NCI-H1930 (cell line): ENCODE measurements at places on chromosomes 2 and 18.

DNA sequence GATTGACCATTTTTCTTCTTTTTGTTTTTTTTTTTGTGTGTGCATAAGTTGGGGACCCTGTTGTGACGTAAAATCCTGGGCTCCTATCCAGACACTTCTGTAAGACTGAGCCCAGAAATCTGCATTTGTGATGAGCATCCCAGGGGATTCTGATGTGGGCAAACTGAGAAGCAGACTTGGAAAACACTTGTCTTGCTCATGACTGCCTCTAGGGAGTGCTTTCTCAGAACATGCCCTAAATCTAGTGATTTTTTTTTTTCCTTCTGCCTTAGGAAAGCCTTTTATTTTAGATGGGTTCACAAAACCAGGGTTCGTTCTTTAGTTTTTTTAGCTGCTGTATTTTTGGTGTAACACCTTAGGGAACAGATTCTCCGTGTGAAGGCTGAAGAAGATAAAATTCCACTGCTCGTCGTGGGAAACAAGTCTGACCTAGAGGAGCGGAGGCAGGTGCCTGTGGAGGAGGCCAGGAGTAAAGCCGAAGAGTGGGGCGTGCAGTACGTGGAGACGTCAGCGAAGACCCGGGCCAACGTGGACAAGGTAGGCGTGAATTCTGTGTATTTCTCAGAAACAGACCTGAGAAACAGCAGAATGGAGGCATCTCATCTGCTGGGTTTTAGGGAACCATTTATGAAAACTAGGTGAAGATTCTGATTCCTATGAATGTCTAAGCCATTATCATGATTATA lies 36.7 kb downstream of the RALB start:
- DNase-seq, result no peak

GRCh38 chr18:39450958-39451357 lies 1885.4 kb upstream of the CELF4 start:
- DNase-seq, result no peak

GRCh38 chr2:31207790-31208189 lies 9.5 kb downstream of the CAPN14 start:
- no peak for DNase-seq

DNA sequence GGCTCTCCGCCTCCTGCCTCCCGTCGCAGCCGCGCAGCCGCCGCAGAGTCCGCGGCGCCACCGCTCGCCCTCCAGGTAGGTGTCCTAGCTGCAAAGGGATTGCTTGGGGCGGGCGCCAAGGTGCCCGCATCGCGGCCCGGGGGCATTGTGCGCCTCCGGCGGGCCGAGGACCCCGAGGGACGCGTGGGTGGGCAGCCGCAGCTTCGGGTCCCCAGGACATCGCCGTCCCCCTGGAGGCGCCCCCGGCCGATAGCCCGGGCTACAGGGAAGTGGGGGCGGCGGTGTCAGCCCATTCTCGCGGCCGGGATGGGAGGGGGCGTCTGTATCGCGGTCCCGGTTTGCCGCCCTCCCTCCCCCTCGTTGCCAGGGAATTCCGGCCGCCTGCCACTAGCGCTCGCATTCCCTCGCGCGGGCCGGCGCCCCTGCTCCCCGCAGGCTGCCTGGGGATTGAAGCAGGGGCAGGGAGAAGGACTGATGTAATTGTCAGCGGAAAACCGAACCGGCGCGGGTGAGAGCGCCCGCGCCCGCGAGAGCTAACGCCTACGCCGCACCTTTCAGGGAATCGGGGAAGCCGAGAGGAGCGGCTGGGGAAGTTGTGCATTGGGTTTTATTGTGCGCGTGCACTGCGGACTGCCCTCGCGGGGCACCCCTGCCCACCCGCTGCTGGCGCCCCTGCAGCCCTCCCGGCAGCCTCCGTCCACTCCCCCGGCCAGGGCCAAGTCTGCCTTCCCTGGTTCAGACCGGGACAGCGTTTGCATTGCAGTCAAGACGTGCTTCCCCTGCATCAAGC lies 483 bp downstream of the OSBPL6 start:
- DNase-seq, result peak; percentile 35

GRCh38 chr2:70753902-70754301 lies 14.1 kb downstream of the ADD2 start:
- DNase-seq, result no peak

DNA sequence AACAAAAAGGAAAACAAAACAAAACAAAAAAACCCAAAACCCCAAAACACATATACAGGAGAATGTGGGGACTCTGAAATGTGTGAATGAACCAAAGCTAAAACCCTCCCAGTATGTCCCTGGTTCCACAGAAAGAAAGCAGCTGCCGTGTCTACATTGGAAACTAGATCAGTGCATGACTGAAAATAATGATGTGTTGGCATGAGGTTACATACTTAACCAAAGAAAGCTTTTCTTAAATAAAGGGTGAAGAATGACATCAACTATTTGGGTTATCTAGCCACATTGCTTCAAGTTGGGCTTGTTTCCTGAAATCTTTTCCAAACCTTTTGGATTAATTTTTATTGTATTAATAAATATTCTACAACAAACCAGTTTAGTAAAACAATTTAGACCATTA lies 91.9 kb upstream of the FN1 start:
- no peak for DNase-seq

- DNase-seq, result no peak
These were observed 73.3 kb upstream of the NT5C1B start for GRCh38 chr2:18662689-18663088.

GRCh38 chr2:26428846-26429245 lies 27.1 kb downstream of the DRC1 start:
- no peak for DNase-seq

DNA sequence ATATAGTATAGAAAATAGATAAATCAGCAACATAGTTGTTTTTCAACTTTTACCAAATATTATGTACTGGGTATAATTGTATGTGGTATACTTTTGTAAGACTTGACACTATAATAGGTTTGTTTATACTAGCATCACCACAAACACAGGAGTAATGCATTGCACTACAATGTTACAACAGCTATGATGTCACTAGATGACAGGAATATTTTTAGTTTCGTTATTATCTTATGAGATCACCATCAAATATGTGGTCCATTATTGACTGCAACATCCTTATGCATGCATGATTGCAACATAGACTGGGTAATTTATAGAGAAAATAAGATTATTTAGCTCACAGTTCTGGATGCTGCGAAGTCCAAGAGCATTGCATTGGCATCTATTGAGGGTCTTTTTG lies 678.4 kb upstream of the ZNF804A start:
- DNase-seq, result no peak

DNA sequence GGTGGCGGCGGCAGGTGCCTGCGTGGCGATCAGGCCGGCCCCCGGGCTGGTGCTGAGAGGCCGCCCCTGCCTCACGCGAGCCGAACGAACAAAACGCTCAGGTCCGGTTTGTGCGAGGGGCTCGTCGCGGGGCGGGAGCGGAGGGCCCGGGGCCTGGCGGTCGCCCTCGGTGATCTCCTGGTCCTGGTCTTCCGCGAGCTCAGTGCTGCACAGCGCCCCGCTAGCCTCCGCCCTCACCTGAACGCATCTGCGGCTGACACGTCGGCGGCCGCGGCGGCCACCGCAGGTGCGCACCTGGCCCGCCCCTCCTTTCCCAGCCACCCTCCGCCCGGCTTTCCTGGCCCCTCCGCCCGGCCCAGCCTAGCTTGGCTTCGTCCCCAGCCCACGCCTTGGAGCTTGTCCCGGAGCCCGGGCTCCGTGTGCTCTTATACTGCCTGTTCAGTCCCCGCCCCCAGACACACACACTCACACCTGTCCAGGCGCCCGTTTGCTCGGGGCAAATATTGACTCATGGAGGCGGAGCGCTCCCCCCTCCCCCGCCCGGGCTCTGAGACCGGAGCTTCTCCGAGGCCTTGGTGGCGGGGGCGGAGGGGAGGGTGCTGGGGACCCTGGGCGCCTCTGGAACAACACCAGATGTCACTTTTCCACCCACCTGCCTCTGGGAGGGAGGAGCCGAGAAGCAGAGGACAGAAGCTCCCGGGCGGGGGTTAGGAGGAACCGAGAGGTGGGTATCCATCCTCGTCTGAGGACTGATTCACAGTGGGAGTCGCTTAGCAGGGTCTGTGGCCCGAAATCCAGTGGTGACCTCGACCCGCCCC lies 8.6 kb upstream of the CRYBA2 start:
- peak; percentile 83 for DNase-seq

GRCh38 chr2:133591164-133591563 lies 22.9 kb upstream of the NCKAP5 start:
- no peak for DNase-seq

DNA sequence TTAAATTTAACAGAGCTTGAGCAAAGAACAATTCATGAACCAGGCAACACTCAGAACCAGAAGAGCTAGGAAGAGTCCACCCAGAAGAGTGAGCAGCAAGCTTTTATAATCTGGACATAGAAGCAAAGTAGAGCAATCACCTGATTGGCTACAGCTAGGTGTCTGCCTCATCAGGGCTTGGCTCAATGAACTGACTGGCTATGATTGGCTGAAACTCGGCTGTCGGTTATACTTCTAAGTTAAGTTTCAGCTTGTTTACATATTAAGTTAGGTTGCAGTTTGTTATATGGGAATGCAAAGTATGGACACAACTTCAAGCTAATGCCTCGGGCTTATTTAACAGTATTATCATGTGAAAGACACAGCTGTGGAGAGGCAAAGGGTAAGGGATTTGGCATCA lies 63.2 kb upstream of the NABP1 start:
- DNase-seq, result no peak

GRCh38 chr2:55952415-55952814 lies 28.8 kb upstream of the EFEMP1 start:
- no peak for DNase-seq

DNA sequence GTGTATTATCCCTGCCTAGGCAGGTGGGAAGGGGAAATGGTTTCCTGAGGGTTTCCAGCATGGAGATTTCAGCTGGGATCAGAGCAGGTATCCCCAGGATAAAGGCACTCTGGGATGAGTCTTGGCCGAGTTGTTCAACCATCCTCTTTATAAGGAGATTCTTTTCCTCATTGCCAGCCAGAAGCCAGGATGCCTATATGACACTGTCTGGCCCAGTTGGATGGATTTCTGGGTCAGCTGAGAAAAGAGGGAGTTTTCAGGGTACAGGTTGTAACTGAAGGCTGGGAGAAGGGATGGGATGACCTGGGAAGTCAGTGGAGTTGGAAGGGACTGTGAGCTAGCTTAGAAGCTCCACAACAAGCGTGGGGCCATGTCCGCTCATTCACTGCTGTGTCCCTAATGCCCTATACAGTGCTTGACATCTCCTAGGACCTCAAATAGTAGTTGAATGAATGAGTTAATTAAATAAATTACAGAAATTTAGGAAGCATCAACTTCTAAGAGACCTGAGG lies 8.3 kb downstream of the RHOB start:
- no peak for DNase-seq

- DNase-seq, result no peak
These were observed 21.3 kb downstream of the COMMD1 start for GRCh38 chr2:61926531-61927477.

DNA sequence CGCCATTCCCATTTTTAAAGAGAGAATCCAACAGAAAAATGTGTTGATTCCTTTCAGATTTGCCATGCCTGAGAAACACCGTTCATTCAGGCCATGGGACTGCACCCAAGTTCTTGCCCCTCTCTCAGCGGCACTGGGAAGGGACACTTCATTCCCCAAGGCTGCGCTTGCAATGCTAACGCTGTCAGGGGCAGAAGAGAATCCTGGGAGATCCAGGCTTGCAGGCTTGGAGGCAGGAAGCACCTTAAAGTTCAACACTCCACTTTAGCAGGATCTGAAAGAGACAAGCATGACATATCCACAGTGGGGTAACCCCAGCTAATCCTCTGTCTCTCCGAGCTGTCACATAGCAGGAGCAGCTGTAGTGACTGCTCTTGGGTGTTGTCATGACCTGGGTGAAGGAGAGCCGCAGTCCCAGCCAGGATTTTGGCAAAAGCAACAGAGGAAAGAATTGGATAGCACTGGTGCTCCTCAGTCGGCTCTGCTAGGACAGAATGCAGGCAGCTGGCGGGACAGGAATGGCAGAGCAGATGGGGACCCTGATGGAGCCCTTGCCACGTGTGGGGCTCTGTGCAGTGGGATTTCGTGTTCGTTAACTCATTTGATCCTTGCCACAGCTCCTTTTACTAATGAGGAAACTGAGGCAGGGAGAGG lies 22.0 kb upstream of the ODC1 start:
- no peak for DNase-seq

GRCh38 chr2:39618736-39619135 lies 47.0 kb upstream of the TMEM178A start:
- DNase-seq, result no peak

DNA sequence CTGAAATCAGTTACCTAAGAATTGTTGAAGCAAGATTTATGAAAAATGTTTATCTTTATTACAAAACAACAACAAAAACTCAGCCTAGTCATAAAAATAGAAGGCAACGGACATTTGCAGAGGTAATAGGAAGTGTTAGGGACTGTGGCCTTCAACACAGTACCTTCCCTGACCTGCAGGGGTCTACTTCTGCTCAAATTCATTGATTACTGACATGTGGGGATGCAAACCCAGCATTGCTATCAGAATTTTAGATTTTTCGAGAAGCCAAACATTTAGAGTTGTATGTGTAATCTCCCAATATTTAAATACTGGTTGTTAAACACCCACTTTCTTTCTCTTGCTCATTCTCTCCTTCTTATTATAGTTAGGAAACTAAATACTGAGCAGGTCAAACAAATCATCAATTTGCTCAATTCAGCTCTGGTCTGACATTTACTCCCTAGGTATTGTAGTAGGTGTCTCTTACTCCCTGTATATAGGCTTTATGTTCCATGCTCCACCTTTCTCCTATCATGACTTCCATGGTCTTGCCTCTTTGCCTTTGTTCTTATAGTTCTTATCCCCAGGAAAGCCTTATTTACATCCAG lies 198.5 kb downstream of the UBE2E3 start:
- no peak for DNase-seq

DNA sequence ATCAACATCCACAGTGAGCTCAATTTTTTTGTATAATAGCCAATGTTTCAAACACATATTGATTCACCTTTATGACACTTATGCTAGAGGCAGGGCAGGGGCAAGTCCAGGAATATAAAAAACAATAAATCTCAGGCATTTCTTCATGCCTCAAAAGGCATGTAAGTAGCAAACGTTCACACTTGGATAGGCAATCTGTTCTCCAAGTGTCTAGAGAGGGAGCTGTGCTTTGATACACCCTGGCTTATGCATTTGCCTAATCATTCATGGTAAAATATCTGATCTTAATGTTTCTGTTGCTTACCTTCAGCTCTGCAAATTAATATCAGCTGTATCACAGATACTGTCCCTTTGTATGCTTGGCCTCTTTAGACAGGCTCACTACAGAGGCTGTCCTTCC lies 464.5 kb upstream of the SETBP1 start:
- DNase-seq, result no peak

DNA sequence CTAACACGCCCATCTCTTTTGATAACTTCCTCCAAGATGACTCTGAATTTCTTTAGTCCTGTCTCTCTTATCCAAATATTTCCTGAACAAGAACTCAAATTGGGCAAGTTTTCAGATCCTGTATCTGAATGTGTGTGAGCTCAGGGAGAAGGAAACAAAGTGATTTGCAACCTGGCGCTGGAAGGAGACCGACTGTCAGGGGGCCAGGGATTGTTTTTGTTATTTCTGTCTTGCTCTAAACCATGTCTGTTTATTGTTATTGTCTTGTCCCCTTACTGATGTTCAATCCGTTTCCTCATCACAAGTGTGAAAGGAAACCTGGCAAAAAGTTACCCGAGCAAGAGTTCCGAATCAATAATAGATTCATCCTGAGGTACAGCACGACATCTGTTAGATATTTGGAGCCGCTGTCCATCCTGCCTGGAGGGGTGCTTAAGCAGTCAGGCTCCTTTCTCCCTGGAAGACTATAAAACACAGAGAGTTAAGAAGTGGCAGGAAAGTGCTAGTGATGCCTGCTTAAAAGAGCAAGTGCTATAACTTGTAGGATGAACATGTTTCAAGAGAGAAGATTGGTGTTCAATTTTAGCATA lies 132.5 kb upstream of the OSR1 start:
- no peak for DNase-seq

GRCh38 chr18:60892855-60893254 lies 440.4 kb upstream of the CDH20 start:
- DNase-seq, result no peak
